Heart left ventricle (tissue), 16 donors: ENCODE measurements at places on chromosomes 1 and 21.

DNA sequence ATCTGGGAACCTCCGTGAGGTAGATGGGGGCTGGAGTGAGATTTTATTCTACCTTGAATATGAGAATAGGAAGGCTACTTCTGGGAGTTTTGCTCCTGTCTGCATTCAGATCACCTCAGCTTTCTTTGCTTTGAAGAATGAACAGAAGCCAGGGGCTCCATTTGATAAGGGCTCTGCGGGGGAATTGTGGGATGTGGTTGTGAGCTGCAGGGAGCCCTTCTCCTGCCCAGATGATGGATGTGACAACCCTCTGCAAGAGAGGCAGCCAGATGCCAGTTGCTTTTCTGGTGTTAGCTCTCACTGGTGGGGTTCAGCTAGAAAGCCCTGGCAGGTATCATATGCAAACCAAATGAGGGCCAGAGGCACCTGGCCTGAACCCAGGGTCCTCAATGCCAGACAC is 21.5 kb downstream of the IER5 start:
- no peak for DNase-seq

DNA sequence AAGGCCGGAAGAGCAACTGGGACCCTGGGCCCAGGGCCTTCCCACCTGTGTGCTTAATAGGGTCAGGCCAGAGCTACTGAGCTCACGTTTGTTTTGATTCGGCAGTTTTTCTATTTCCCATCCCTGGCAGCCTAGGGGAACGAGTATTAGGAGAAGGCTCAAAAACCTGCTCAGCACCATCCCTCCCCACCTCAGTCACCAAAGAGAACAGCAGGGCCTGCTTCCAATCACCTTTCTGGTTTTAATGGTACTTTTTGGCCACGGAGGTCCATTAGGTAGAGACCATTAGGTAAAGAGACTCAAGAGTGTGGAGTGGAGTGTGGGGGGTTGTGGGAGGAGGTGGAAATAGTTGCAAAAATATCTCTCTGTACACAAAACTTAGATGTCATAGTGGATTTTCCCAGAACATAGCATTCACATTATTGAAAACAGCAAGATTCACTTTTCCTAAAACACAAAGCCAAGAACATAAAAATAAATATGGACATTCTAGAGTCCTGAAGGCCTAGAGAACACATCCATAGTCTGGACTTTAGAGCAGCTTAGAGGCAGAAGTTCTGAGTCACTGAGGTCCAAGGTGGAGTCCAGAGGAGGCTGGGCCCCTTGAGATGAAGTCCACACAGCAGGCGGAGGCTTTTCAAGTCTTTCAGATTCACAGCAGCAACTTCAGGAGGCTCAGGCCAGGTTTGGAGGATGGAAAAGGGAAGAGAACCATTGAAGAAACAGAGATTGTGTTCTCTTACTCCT is 19.5 kb downstream of the NUAK2 start:
- DNase-seq, result no peak

GRCh38 chr1:19412654-19413053 is 72.7 kb downstream of the CAPZB start:
- no peak for DNase-seq

GRCh38 chr1:206708882-206709281 is 24.2 kb downstream of the MAPKAPK2 start:
- no peak for DNase-seq

DNA sequence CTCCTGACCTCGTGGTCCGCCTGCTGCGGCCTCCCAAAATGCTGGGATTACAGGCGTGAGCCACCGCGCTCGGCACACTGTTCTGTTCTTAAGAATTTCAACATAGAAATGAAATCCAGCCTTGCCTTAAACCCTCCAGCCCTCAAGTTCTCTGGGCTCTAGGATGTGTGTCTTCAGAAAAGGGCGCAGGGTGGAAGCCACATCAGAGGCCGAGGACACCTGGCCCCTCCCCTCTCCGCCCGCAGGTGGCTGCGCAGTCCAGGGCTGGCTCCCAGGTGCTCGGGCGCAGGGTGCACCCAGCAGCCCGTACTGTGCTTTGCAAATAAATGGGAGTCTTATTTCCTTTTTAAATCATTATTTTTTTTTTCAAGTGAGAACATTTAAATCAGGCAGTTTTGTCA is 2.0 kb upstream of the C1orf174 start:
- no peak for DNase-seq

DNA sequence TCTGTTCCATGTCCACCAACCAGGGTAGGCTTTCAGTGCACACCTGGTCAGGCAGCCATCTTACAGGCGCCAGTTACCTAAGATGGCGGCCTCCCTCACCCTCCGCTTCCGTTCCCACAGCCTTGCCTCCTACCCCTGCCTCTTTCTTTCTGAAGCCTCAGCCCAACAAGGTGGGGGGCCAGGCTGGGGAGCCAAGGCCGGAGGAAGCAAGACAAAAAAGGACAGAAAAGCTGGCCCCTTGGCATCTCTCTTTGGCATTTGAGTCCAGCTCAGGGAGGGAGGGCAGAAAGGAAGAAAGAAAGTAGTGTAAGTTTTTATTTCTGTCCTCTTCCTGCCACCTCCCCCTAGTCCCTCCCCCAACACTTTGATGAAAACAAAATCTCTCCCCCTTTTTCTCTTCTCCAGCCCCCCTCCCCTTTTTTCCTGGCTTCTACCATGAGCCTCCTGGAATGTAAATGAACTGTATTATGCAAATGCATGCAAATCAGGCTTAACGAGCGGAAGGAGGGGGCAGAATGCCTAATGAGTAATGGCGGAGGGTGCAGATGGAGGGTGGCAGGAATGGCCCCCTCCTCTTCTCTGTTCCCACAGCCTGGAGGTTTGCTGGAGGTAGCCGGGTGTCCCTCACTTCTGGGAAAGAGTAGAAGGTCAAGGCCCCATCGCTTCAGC is 43.8 kb downstream of the RHBG start:
- DNase-seq, result no peak

GRCh38 chr1:59126366-59126765 is 170.5 kb upstream of the FGGY start:
- DNase-seq, result no peak

GRCh38 chr1:91883470-91883869 is 2.5 kb downstream of the TGFBR3 start:
- DNase-seq, result no peak

GRCh38 chr1:6614019-6614928 is 743 bp downstream of the PHF13 start:
- DNase-seq, result peak; percentile 72

GRCh38 chr1:39833121-39833520 is 44.5 kb upstream of the BMP8B start:
- no peak for DNase-seq

GRCh38 chr1:243706563-243706962 is 143.5 kb downstream of the AKT3 start:
- no peak for DNase-seq

DNA sequence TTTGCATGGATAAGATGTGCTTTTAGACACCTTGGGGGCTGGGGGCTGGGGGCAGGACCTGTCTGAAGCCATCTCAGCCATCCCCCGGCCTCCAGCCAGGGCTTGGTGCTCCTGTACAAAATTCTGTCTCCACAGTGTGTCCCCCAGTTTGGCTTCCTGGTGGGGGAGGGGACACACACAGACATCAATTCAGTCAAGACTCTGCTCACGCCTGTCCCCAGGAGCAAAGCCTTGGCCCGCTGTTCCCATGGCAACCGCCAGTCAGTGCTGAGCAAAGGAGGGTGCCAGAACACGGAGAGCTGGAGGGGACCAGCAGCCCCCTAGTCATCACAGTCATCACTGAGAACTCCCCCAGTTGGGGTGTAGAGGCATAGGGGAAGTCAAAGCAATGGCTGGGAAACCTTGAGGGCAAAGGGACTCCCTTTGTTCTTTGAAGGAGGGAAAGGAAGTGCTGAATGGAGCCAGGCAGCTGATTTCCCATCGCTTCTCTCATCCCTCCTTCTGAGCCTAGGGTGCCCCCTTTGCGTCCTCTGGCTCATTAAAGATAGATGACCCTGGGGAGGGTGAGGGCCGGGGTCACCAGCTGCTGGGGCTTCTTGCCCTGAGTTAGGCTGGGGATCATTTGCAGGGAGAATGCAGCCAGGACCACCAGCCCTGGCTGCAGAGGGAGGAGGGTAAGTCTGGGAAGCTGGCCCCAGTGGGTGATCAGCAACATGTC is 134.9 kb upstream of the IPO9 start:
- DNase-seq, result no peak

DNA sequence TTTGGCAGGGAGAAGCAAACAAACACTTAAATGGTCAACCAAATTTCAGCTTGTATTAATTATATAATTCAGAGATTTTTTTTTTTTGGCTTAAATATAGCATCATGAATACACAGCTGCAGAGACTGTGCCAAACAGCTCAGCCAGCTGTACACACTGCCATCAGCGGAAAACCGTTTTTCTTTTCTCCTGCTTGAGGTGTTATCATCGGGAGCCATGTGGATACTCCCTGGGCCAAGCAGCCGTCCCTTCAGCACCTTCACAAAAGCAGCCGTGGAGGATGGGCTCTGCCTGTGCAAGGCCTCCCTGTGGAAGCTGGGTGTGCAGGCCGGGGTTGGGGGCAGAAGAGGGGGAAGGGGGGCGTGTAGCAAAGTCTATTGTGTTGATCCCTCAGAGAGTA is 85.0 kb downstream of the NUF2 start:
- DNase-seq, result peak; percentile 10

DNA sequence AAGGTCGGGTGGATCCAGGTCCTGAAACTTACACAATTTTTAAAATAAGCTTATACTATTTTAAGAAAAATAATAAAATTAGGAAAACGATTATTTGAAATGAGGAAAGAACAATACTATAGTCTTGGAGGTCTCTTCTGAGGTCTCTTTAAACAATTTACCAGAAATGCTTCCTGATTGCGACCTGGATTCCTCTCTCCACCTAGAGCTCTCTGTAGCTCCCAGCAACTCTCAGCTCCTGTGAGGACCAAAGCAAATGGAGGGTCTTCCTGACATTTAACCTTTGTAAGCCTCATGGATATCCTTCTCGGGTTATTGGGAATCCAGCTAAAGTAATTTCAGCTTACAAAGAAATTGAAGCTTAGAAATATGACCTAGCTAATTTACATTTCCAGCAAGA is 886 bp downstream of the BTBD8 start:
- no peak for DNase-seq

DNA sequence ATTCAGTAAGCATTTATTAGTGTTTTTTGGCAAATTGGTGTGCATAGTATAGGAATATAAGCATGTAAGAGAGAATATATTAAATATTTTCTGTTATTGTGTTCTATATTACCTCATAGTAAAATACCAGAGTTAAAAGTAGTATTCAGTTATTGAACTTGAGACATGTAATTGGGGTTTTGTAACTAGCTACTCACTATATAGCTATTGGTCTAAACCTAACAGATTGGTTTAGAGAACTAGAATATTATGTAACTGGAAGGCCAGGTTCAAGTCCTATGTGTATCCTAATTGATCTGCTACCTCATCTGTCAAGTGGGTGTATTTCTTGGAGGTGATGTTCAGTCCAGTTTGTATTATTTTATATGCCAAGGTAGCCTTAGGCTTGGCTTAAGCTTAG is 26.3 kb downstream of the CLIC4 start:
- no peak for DNase-seq

DNA sequence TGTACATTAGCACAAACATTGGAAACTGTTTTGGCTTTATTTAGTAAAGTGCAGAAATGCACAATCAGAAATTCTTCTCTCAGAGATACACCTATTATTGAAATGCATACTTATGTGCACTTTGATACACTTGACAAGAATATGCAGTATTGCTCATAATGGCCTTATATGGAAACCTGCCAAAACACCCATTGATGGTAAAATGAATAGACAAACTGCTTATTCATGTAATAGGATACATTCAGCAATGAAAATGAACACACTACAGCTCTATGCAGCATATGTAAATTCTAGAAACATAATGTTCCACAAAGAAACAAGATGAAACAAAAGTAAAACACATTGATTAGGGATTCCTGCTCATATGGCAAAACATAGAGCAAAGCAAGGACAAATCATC is 223.9 kb downstream of the S1PR1 start:
- no peak for DNase-seq

- DNase-seq, result no peak
Observed at GRCh38 chr1:27887215-27888021, 15.1 kb downstream of the THEMIS2 start.

GRCh38 chr1:41621791-41622190 is 137.3 kb upstream of the EDN2 start:
- no peak for DNase-seq
